NCI-H1048 (cell line): ENCODE measurements at places on chromosomes 2 and 18.

DNA sequence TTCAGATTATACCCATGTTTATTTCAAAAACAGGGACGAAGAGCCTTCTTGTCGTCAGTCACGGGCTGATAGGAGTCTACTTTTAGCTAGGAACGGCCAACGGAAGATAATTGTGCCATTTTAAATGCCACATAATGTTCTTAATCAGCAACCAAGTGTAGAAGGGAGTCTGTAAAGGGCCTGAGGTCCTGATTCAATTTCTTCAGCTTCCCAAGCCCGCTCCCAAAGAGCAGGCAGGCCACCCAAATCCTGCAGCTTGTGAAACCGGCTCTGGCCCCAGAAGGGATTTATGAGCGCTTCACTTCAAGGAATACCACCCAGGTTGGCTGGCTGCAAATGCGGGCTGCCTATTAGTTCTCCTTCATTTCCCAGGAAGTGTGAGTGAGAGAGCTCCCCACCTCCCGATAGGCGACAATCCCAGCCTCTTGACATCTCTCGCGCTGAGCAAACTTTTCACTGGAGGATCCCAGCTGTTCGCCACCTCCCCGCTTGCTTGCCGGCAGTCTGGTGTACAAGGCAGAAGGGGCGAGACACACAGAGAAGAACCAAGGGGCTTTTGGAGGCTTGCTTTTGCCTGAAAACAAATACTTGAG lies 272.9 kb downstream of the CDH20 start:
- DNase-seq = no peak

DNA sequence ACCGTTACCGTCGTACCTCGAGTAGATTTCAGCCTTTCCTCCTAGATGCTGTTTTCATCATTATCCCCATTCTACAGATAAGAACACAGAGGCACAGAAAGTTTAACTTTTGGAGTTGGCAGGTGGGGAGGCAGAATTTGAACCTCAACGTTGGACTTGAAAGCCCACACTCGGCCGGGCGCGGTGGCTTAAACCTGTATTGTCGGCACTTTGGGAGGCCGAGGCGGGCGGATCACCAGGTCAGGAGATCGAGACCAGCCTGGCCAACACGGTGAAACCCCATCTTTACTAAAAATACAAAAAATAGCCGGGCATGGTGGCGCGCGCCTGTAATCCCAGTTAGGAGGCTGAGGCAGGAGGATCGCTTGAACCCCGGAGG lies 11.5 kb downstream of the CATIP start:
- no peak for DNase-seq

- DNase-seq = no peak
These were observed 31.6 kb downstream of the RNF144A start for GRCh38 chr2:6948677-6949351.

GRCh38 chr2:198385326-198385725 lies 580.9 kb downstream of the PLCL1 start:
- no peak for DNase-seq

- no peak for DNase-seq
These were observed 35.1 kb upstream of the RASGRP3 start for GRCh38 chr2:33441235-33441810.

DNA sequence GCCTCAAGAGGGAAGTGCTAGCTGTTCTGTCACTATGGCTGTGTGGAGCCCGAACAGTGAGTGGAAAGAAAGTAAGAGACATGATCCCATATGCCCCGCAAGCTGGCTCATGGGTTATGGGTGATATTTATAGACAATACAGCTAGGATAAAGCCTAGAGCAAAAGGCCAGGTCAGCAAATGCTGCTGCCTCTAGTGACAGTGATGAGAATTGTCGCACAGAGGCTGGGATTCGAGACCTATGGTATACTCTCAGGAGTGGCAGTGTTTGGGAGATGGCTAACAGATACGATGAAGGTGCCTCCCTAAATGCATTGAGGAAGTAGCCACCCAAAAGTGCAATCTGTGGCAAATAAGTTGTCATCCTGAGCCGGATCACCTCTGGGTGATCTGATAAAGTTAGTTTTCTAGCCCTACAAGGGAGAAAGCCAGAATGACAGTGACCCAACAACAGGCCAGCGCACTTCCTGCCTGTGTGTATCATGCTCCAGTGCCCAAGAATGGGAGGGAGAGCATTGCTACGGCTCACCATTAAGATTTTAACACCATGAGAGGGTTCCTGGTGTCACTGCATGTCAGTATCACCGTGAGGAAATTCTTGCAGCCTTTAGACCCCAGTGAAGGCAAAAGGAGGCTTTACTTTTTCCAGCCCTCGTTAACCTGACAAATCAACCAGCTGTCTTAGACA lies 92.2 kb upstream of the TGFA start:
- no peak for DNase-seq

GRCh38 chr2:217688494-217688893 lies 314.3 kb downstream of the TNS1 start:
- no peak for DNase-seq

DNA sequence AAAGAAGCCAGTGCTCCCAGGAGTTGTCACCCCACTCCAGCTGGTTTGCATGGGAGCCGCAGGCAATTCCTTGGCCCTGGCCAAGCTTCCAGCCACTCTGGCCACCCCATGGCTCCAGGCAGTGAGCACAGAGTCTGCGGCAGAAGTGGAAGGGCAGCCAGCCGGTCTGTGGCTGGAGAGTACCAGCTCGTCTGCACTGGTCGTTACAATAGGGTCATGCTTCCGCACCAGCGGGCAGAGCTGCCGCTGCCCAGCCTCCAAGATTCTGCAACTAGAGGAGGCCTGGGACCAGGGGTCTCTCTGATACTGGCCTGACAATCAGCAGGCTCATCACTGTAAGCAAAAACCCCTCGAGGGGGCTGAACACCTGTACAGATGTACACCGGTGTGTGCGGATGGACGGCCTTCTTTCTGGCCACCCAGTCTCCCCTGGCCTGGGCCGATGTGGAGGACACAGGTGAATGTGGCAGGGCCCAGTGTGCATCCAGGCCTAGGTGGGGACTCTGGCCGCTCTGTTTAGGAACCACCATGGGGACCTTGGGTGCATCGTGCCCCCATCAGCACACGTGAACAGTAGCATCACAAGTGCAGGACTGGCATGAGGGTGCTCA lies 51.9 kb upstream of the ODC1 start:
- no peak for DNase-seq

DNA sequence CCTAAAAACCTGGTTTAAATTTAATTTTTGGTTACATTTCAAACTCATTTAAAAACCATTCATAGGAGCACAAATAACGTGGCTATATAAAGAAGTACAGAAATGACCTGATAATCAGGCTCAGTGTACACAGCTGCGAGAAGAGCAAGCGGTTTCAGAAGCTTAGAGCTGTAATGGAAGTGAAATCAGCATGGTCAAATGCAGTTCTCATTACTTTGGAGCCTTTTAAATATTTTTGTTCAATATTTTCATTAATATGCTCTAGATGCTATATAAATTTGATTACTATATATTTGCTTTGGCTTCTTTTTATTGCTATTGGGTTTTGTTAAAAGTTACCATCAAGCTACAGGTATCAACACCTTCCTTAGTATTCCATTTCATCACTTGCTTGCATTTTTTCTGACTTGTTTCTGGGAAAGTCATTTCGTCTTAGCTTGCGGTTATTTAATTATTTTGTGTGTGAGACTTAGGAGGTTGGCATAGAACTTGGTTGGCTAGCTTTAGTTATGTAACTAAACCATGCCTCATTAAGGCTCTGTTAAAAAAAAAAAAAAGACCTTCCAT lies 58.7 kb downstream of the AFTPH start:
- no peak for DNase-seq

GRCh38 chr2:54088191-54088634 lies 27.2 kb upstream of the ACYP2 start:
- DNase-seq = no peak

DNA sequence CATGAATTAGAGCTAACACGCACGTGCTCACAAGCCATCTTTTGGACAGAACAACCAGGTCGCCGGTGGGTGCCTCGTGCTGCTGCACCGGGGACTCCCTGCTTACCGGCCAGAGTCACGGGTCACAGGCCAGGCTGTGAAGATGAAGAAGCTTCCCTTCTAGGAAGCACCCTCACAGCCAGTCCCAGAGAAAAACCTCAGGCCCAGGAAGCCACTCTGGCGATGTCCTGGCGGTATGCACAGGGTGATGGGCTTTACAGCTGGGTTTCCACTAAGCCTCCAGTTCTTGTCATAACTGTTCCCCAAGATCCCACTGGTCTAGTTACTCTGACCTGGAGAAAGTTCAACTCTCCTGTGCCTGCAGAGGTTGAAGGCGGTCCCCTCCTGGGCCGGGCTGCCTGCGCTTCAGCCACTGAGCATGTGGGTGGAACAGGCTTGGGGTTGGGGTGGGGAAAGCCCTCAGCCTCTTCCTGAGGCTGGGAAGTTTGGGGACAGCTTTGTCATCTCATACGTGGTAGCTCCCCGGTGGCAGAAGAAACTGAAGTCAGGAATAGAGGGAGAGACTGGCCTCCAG lies 15.2 kb upstream of the DIS3L2 start:
- no peak for DNase-seq

DNA sequence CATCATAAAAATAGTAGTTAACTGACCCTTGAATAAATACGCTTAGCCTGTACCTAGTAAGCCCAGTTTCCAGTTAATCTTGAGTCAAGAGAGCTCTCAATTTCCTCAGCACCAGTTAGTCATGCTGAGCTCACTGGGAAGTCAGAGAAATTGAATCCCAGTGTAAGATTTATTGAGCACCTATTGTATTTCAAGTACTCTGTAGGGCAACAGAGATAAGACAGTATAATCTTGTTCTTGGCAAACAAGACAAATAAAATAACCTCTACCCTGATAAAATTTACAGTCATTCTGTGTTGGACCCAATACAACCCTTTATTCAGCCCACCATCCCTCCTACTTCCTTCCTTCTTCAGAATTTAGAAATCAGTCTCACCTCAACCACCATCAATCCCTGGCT lies 71.9 kb upstream of the NRP2 start:
- DNase-seq = no peak

- DNase-seq = no peak
These were observed 591.9 kb downstream of the IRS1 start for GRCh38 chr2:226207671-226208070.

- no peak for DNase-seq
These were observed 29.0 kb upstream of the CFAP36 start for GRCh38 chr2:55490554-55490953.

DNA sequence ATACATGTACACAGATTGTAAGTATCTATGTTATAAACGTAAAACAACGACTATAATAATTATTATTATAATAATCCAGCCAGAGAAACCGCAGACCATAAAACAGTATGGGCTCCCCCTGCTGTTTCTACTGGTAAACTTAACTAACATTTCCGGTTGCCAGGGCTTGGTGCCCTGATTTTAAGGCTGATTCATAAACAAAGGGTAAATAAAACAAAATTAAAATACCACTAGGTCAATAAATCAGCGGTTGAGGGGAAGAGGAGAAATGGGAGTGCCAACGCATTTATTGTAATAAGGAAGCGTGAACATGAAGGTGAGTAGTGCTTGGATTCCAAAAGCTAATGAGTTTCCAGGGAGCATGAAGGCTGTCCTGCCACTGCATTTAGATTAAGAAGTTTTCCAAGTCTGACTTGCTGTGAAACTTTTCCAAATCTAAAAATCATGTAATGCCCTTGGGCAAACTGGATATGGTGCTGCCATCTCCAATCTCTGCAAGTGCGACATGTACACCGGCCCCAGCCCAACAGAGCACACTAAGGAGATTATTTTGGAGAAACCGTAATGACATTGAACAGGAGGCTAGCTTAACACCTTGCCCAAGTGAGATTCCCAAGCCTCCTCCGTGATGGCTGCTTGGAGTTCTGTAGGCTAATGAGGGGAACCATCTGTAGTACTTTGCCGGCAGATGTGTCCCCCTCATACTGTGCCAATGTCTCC lies 50.7 kb upstream of the HNRNPA3 start:
- DNase-seq = no peak

DNA sequence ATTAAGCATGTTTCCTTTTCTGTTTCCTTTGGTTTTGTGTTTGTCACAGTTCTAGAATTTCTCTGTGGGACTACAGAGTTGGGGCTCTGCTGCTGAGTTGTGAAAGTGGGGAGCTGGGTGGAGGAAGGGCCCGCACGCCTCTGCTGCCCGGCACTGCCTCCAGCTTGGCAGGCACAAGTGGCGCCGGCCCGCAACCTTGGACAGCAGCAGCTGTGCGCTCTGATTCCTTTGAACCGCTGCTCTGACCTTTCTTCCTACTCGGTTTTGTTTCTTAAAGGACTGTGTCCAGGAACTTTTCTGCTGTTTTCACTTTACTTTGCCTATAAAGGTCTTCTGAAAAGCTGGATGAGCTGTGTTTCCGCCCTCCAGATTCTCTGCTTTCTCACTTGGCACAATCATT lies 137.6 kb upstream of the ALPP start:
- DNase-seq = no peak

DNA sequence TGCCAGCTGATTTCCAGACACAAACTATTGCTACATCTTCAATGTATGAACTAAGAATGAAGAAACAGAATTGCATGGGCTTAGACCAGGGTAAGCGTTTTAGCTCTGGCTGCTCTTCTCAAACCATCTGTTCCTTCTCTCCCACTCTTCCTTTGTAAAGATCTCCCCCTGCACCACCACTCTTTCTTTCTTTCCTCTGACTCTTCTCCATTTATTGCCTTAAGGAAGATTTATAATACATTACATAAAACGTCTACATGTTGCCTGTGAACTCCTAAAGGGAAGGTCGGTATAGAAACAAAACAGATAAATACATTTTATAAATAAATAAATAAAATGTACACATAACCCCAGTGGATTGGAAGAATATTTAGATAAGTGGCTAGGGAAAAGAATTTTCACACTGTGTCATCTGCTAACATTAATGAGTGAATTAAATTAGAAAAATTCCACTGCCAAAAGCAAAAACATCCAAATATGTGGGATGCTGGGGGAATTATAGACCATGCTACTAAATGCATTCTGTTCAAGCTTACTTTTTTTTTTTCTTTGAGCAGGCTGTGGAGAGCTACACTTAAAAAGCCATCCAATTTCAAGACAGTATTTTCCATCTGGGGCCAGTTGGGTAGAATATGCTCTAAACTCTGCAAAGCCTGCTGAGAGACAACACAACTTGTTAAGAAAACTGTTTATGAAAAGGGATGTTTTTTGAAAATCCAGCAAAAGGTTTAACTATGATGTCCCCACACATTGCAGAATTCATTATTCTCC lies 41.5 kb downstream of the NCKAP5 start:
- DNase-seq = no peak

- DNase-seq = no peak
These were observed 17.3 kb upstream of the SCN9A start for GRCh38 chr2:166393008-166393407.

- peak; percentile 35 for DNase-seq
These were observed 1.1 kb upstream of the RNU4ATAC start for GRCh38 chr2:121529439-121530211.

GRCh38 chr2:179513181-179513580 lies 248.5 kb upstream of the SESTD1 start:
- no peak for DNase-seq

GRCh38 chr2:61721382-61721781 lies 132.5 kb downstream of the FAM161A start:
- DNase-seq = no peak
